Right ventricle myocardium inferior (tissue), 1 donor: ENCODE measurements at places on chromosomes 7 and 10.

GRCh38 chr7:94056796-94057207, 52.6 kb upstream of the BET1 start:
- no peak for DNase-seq

GRCh38 chr10:79101560-79102497, 33.1 kb downstream of the ZMIZ1 start:
- DNase-seq: no peak

GRCh38 chr7:28964056-28964455, 5.9 kb upstream of the TRIL start:
- no peak for DNase-seq

DNA sequence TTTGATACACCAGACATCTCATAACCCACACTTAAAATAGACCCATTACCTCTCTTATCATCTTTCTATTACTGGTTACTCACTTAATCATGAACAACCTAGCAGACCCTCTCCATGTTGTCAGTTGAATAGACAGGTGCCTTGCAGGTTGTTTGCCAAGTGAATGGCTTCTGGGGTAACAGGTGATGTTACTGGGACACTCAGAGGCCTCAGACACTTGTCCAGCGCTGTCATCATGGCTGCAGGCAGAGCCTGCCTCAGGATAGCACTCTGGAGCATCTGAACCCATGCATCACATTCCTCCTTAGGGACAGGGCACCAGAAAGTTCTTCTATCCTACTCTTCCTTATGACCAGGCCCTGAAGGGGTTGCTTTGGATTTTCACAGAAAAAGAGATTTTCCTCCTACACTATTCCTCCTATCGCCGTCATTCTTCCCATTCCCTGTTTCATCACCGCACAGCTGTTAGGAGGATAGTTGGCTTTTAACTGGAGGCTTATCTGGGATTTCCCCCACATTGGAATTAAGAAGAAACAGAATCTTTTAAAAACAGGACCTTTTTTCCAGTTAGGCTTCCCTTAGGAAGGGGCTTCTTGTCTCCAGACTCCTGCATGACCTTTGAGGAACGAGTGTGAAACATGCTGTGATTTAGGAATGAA, 182.1 kb downstream of the VTI1A start:
- DNase-seq: no peak

- DNase-seq: no peak
These were observed 66.3 kb upstream of the SORCS3 start for GRCh38 chr10:104574838-104575237.

DNA sequence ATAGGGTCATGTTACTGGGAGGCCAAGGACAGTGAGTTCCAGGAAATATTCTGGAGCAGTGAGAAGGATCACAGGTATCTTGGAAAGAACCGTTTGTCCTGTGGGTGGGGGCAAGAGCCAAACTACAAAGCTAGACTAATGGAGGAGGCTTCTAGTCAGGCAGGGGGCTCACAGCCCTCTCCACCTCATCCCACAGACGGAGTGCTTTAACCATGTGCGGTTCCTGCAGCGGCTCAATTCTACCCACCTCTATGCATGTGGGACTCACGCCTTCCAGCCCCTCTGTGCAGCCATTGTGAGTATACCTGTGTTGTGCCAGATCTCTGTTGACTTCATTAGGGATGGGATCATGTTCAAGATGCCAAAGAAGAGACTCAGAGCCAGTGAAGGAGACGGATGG, 8.1 kb downstream of the SEMA4G start:
- DNase-seq: no peak

DNA sequence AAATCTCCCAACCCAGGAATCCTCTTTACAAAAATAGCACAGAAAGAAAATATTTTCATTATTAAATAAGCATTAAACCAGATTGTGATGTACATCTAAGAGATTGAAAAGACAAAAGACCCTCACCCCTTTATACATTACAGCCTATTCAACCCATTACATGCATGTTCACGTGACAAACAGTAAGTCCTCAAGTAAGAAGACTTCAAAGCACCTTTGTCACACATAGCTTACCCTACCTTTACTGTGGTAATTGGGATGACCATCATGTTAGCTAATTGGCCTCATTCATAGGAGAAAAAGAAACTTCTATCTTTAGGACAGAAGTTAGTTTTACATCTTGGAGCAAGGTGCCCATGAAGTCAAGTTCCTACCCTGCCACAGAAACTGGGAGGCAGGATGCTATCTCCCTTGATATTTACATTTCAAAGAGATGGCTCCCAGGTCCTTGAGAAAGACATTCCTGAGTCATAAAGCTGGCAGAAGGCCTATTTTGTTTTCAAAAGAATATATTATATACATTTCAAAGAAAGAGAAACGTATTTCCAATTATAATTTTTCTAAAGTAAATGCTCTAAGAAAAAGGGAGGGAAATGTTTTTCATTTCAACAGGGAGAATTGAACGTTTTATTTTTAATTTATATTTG, 48.1 kb downstream of the GNAI1 start:
- DNase-seq: no peak

GRCh38 chr7:47807756-47808155, 140.5 kb downstream of the PKD1L1 start:
- no peak for DNase-seq

DNA sequence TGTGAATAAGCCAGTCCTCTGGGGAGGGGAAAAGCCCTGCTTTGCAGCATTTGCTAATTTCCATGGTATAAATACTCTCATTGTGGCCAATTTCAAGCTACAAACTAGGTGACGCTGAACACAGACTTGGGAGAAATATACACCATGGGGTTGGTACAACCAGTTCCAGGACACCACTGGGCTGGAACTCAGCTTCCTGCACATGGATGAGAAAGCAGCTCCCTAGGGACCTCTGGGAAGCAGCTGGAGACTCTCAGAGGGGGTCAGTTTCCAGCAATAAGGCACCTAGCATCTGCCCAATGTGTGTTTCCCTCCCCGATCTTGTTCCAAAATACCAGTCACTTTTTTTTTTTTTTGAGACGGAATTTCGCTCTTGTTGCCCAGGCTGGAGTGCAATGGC, 56.8 kb upstream of the WDR11 start:
- DNase-seq: no peak

GRCh38 chr7:20352573-20353306, 22.0 kb downstream of the ITGB8 start:
- DNase-seq: no peak

- DNase-seq: peak; percentile 67
These were observed 23.5 kb upstream of the PDE1C start for GRCh38 chr7:32093415-32094408.

DNA sequence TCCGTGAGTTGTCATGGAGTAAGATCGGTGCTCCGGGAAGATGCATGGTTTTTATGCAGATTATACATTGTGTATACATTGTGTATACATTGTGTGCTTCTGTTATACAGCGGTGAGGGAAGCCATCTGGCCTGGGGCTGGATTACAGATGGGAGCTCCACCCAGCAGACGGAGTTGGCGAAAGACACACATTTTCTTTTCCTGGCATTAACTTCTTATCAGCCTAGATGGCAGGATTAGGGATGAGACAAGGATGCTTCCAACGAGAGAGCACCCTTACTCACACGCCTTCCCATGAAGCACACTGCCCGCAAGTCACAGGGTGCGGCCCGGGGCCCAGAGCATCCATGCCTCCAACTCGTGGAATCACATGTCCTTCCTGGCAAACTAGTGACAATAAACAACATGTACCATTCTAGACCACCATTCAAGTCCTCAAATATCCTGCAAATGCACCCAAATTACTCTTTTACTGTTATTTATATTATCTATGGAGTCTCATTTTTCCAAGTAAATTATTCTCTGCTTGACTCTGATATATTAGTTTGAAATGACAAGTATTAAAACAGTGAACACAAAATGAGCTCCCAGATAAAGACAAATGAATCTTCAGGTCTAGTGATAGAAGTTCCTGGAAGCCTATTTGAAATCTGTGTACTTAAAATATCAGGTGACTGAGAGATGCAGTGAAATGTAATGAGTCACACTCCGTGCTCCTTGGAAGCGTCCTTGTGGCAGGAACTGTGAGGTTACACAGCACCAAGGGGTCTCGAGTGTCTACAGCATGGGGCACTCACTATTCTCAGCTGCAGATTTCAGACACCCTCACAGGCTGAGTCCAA, 29.8 kb upstream of the PPP2R2D start:
- no peak for DNase-seq

- no peak for DNase-seq
These were observed 254.9 kb downstream of the KIAA1217 start for GRCh38 chr10:24463611-24464426.

DNA sequence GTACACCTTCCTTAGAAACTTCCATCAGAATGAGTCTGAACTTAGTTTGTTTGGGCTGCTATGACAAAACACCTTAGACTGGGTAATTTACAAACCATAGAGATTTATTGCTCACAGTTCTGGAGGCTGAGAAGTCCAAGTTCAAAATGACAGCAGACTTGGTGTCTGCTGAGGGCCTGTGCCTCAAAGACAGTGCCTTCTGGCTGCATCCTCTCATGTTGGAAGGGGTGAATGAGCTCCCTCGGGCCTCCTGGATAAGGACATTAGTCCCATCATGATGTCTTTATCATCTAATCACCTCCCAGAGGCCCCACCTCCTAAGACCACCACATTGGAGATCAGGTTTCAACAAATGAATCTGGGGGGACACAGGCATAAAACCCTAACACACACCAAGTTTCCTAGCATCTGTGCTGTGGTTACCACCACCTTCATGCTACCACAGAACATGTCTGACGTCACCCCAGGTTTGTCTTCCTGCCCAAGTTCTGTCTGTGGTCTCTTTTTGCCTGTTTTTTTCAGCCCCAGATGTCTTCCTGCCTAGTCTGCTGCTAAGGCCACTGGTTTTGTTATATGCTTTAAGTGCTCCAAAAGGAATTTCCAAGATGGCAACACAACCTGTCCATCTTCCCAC, 150.9 kb upstream of the COBL start:
- no peak for DNase-seq

GRCh38 chr7:144118341-144118740, 4.6 kb upstream of the OR2A14 start:
- DNase-seq: no peak

- DNase-seq: no peak
These were observed 19.5 kb downstream of the AGR2 start for GRCh38 chr7:16785321-16785720.

GRCh38 chr7:110813986-110814385, 276.9 kb upstream of the LRRN3 start:
- DNase-seq: no peak

- DNase-seq: no peak
These were observed 511.6 kb upstream of the IGFBP3 start for GRCh38 chr7:46432708-46433107.

DNA sequence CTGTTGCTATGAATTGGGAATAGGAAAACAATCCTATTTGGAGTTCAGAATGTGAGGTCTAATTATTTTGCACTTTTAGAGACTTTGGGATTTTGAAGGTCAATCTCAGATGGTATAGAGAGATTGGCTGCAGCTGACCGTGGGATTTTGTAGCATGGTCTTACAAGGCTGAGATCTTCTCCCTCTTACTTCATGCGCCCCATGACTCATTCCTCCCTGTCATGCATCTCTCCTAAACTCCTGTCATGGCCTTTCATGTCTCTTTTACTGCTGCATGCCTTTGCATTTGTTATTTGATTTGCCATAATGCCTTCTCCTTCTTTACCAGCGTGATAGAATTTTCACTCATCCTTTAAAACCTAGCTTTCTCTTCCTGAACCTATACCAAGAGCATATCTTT, 133.1 kb downstream of the BBS9 start:
- DNase-seq: no peak

DNA sequence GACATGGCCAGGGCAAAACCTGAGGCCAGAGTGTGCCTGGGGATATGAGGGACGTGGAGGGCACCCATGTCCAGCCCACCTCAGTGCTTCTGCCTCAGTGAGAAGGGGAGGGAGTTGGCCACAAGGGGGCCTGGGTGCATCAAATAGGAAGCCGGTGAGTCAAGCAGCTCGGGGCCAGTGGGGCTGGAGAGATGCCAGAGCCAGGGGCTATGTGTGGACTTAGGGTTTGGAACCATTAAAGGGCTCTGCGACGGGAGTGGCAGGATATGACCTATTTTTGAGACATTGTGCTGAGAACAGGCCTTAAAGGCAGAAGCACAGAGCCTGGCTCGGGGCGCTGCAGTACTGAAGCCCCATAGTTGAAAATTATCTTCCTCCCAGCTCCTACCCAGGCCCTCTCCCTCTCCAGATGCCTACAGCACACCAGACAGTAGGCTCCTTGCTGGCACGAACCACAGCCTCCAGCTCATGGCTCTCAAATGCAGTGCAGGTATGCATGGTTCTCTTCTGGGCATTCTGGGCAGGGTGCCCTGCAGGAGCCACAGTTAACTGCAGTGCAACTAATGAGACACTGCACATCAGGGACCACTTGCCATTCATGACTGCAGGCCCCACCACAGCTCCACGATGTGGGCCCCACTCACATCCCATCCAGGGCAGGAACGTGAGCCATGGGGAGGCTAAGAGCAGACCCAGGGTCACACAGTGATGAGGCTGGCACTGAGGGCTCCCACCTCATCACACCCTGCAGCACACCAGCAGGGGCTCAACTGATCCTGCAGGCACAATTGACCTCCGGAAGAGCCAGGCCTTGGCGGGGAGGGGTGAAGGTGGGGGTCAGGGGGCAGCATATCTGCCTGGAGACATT, 7.2 kb upstream of the PGAM2 start:
- peak; percentile 87 for DNase-seq

DNA sequence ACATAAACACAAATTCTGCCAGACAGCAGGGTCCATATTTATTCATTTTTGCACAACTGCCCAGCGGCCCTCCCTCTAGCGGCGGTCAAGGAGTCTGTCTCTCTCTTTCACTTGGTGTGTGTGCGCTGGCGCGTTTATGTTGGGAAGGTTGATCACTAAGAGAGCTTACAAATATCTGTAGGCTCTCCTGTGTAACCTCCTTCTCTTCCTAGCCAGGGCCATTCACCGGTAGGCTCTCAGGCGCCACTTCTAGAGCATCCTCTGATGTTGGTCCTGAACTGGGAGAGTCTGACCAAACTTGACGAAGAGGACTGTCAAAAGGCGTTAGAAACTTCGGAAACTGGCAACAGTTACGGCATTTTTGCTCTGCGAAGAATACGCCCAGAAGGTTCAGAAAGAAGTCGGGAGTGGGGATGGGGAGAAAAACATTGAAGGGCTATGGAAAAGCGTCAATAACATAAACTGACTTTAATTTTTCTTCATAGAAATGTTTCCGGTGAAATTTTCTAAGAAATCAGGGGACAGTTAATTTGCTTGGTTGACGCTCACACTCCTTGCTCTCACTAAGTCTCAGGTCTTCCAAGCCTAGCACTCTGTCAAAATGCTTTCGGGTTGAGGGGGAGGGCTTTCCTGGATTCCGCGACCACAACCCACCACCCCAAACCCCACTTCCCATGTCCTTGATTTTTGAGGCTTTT, 731.1 kb downstream of the ZWINT start:
- peak; percentile 66 for DNase-seq

- DNase-seq: no peak
These were observed 19.8 kb upstream of the TMEM273 start for GRCh38 chr10:49207936-49208487.

GRCh38 chr7:2451171-2452073, 24.8 kb downstream of the GRIFIN start:
- DNase-seq: peak; percentile 93

GRCh38 chr7:139571190-139571589, 47.7 kb downstream of the CLEC2L start:
- no peak for DNase-seq

- DNase-seq: no peak
These were observed 1.7 kb upstream of the CCM2 start for GRCh38 chr7:44998153-44998871.
